ENCODE measurements at places on chromosomes 16 and 17.
A peak's percentile ranks its signal among the peaks of the same experiment; 100 is the strongest.

DNA sequence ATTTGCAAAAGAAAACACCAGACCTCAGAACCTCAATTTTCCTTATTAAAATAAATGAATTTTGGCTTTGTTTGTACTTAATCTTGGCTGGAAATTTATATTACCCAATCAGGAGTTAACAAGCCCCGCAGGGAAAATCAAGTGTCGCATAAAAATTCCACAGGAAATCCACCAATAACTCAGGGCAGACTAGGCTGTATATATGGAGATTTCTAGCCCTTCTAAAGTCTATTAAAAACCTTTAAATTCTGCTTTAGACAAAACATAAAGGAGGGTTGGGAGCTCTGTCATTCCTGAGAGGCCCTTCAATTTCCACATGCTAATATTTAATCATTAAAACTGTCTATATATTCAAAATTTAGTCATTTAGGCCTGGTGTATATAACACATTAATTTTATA lies 434.7 kb downstream of the CDH11 start:
- no peak for DNase-seq

DNA sequence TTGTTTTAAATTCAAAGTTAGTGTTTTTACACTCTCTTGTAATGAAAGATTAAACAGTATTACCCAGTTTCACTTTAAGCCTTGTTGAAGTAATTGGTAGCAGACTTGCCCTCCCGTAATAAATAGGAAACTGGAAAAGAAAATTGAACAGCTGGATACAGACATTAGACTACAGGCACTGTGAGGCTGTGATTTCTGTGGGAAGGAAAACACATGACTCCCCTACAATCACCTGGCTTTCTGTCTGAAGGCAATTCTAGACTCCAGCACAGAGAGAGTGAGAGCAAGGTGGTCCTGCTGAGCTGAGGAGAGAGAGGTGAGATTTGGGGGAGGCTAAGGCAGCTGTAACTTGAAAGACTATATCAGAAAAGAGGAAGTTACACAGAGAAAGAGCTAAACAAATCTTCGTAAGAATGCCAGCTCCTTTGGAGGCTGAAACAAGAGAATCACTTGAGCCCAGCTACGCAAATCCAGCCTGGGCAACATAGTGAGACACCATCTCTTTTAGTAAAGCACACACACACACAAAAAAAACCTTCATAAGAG lies 57.8 kb upstream of the CDYL2 start:
- DNase-seq, result peak; percentile 34

- peak; percentile 17 for DNase-seq
Measured at GRCh38 chr17:32795339-32795979, 81.5 kb downstream of the MYO1D start.

- DNase-seq, result no peak
Measured at GRCh38 chr16:61812251-61812650, 224.0 kb downstream of the CDH8 start.

DNA sequence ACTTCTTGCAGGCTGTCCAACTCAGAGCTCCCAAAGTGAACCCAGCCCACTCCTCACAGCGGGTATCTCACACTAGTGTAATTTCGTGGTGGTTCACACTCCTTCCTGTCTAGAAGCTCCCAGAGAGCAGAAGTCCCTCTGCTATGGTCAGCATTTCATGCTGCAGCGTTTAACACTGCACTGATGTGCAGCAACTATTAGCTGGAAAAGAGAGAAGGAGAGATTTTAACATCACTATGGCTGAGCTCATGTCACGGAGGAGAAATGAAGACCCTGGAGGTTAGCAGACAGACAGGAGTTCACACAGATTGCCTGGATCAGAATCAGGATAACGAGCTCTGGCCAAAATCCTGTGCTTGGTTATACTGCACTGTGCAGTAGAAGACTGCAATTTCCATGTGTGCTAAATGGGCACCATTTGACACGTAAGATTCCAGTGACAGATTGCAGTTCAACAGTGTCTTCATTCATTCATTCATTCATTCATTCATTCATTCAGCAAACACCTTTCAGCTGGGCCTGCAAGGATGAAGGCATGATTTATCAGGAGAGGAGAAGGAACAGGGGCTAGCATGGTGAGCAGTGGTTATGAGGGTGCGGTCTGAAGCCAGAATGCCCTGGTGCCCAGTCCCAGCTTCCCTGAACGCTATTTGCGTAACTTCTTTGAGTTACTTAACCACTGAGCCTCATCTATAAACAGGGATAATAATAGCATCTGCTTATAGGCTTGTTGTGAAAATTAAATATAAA lies 5.3 kb upstream of the CCL1 start:
- peak; percentile 73 for DNase-seq

DNA sequence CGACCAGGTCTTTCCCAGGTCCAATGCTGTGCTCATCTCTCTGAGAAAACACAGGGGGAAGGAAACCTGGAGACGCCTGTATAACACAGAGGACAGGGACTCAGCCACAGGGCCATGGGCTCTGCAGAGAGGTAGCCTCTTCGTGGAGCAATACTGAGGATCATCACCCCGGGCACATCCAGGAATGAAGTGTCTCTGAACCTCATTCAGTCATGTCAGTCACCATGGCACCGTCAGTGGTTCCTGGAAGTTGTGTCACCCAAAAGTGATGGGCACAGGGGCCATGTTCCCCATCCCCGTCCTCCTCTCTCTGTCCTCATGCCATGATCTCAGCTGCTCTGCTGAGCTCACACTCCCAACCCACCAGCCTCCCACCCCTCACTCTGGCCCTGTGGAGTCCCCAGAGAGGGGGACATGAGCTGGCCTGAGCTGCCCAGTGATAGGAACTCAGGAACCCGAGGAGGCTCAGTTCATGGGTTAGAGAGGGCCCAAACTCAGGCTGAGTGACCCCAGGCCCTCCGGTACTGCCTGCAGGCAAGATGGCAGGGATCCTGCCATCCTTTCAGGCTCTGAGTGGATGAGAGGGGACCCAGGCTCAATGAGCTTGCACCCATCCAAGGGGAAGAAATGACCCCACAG lies 53.4 kb downstream of the PITPNM3 start:
- DNase-seq, result no peak

GRCh38 chr17:64081802-64082799 lies 47.8 kb downstream of the ERN1 start:
- DNase-seq, result peak; percentile 9

DNA sequence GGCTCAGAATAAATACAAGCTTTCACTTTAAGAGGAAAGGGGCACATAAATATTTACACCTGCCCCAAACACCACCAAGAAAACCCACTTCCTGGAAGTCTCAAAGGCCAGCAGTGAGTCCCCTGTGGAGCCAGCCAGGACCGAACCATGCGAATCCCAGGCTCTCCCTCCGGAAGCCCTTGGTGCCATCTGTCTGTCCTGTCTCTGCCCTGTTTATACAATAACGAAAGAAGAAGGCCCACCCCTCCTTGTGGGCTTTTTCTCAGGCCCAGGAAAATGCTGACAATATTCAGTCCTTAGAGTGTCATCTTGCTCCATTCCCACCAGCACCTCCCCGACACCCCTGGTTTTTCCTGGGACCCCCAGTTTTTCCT lies 3.6 kb upstream of the SLC6A4 start:
- DNase-seq, result no peak

GRCh38 chr17:31413874-31414549 lies 22.5 kb downstream of the RAB11FIP4 start:
- peak; percentile 28 for DNase-seq

DNA sequence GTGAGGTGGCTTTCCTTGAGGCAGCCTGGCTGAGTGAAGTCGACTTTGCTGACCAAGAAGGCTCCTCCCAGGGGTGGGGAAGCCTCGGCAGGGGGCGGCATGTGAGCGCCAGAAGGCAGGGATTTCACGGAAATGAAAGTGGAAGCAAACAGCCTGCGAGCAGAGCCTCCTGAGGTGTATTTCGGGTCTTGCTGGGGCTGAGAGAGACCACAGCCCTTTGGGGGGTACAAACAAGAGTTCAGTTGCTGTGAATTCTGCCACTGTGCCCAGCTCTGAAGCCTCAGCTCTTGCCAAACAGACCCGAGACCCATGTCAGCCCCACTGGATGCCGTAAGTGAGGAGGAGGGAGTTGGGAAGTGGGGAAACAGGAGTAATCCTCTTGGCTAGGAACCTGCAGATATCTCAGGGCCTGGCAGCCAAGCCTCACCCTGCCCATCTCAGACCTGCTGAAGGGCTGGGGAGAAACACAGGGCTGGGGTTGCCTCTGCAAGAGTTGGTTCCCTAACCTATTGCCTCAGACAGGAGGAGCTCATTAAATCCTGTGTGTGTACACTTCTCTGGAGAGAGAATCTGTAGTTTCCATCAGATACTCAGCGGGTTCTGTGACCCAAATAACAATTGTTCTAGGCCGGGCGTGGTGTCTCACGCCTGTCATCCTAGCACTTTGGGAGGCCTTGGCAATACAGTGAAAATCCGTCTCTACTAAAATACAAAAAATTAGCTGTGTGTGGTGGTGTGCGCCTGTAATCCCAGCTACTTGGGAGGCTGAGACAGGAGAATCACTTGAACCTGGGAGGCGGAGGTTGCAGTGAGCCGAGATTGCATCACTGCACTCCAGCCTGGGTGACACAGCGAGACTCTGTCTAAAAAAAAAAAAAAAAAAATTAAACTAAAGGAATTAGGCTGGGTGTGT lies at the start of gene IFI35:
Gene IFI35, plus strand, starts transcription at position 146 of the 913 bp plus-strand sequence. Its CDS starts 164 bp downstream, at position 310.
- peak; percentile 89 for DNase-seq

- no peak for DNase-seq
Measured at GRCh38 chr16:86597880-86598606, 19.7 kb downstream of the FOXL1 start.

GRCh38 chr17:77577491-77577890 lies 381.0 kb upstream of the TNRC6C start:
- no peak for DNase-seq

- peak; percentile 88 for DNase-seq
Measured at GRCh38 chr16:10514369-10515055, 65.9 kb downstream of the EMP2 start.

DNA sequence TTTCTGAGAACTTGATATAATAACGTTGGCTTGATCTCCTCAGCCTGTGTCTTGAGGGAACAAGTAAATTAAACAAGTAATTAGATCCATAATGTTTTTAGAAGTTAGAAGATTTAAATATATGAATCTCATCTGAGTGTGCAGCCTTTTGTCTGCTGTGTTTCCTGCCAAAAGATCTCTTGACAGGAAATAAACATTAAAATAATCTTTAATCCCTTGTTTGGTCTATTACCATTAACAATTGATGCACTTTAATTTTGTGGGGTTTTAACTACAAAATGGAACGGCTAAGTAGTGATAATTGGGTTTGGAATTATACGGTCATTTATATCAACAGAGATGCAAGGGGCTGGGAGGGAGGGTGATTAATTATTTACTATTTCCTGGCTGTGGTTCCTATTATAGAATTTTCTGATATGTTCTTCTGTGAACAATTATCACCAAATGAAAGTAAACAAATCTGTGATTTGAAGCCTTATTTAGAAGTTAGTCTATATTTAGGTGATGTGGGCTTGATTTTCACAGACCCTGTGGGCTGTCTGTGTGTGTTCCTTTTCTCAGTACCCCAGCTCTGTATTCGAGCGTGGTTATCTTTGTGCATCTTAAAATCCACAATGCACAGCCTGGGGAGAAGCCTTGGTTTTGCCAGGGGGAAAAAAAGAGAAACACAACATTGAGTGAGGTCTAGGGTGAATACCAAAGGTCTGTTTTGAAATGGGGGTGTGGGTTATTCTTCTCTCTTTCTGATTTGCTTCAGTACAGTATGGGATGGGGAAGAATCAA lies 556.1 kb downstream of the WWOX start:
- no peak for DNase-seq

GRCh38 chr17:55454906-55455474 lies 33.4 kb upstream of the MMD start:
- no peak for DNase-seq

DNA sequence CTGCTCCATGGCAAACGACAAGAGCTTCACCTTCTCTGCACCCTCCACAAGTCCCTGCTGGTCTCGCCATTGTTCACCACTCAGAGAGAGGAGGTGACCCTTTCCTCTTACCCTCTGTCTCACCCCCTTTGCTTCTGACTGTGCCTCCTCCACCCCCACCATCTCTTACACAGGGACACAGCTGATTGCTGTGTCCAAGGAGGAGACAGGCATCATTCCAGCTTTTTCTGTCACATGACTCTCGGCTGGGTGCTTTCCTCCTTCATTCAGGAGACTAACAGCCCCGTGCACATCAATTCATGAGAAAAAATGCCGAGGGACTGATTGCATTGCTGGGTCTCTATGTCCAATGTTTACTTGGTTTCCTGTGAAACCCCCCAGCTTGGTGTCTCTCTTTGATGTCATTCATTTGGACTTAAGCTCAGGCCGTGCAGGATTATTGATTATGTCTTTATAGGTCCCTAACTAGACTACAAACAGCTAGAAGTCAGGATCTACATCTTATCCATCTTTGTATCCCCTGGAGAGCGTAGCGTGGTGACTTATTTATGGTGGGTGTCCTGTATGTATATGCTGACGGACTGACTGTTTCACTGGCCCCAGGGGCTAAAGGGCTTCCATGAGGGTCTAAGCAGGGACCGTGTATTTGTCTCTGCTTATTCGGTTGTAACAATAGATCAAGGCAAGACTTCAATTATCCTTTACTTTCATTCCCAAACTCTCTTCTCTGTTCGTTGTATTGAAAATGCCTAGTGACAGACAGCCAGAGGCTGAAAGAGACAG lies 82.2 kb upstream of the CDH13 start:
- no peak for DNase-seq

DNA sequence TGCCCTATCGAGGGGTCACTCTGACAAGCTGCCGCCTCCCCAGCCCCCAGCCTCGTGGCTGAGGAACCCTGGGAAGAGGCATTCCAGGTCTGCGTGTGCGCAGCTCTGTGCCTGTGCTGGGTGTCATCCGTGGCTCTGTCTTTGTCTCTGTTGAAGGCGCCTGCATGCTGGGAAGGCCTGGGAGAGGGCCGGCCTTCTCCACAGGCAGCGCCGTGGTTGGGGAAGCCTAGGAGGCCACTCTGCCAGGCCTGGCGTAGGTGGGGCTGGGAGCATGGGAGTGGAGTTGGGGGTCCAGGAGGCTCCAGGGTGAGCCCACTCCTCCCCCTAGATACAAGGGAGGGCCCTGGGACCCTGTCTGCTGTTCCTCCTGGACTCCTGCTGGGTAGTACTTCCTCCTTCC lies 3.3 kb downstream of the NHERF2 start:
- no peak for DNase-seq

DNA sequence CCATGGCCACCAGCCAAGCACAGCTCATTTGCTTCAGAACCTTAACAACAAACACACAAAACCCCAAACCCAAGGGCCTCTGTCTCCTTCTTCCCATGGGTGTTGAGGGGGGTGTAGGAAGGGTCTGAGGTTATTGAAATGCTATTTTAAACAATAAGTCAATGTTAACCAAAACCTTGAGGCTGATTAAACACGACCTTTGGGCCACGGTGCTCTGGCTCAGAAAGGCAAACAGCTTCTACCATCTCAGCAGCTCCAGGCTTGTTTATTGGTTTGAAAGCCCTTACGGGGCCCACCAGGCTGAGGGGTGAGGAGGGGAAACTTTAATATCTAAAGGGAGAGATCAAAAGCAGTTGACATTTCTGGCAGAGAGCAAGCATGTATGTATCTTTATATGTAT lies 185.7 kb upstream of the IRX6 start:
- DNase-seq, result no peak

- no peak for DNase-seq
Measured at GRCh38 chr16:31074814-31075183, 577 bp downstream of the ZNF646 start.

- DNase-seq, result no peak
Measured at GRCh38 chr16:72612256-72612655, 435.7 kb downstream of the ZFHX3 start.

- no peak for DNase-seq
Measured at GRCh38 chr16:81816351-81816750, 37.3 kb downstream of the PLCG2 start.

Measured in MV-4-11 (cell line).